ENCODE measurements at places on chromosomes 7 and 10.

DNA sequence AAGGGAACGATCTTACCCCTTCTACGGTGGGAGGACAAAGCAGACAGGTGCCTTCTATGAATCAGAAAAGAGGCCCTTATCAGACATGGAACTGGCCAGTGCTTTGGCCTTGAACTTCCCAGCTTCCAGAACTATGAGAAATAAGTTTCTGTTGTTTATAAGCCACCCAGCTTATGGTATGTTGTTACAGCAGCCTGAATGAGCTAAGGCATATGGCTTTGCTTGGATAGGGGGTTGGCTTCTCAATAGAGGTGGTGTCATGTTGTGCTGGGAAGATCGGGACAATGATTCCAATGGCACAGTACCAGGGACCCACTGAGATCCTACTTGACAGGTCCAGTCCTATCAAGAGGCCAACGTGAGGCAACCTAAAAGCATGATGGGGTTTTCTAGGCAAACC, 183.4 kb upstream of the BMPER start:
- no peak for DNase-seq

- DNase-seq: no peak
Measured at GRCh38 chr10:69472544-69472943, 21.3 kb downstream of the TSPAN15 start.

- no peak for DNase-seq
Measured at GRCh38 chr10:127915324-127915723, 8.4 kb downstream of the PTPRE start.

- no peak for DNase-seq
Measured at GRCh38 chr10:111551001-111551400, 474.2 kb downstream of the ADRA2A start.

GRCh38 chr10:30783939-30784501, 154.5 kb upstream of the LYZL2 start:
- peak; percentile 78 for DNase-seq

- no peak for DNase-seq
Measured at GRCh38 chr7:30642789-30643188, 39.5 kb downstream of the CRHR2 start.

DNA sequence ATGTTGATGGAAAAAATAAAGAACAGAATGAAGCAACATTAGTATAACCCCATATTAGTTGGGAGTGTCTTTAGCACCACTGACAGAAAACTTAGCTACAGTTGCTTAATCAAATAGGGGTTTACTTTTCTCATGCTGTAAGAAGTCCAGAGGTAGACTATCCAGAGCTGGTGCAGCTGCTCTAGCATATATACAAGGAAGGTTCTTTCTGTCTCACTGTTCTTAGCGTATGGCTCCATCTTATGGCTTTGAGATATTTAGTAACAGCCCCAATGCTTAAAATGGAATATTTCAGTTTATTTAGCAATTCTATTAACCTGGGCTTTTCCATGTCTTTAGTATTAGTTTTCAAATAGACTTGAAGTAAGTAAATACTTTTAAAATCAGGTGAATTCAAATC, 15.2 kb upstream of the WNT2 start:
- DNase-seq: no peak

DNA sequence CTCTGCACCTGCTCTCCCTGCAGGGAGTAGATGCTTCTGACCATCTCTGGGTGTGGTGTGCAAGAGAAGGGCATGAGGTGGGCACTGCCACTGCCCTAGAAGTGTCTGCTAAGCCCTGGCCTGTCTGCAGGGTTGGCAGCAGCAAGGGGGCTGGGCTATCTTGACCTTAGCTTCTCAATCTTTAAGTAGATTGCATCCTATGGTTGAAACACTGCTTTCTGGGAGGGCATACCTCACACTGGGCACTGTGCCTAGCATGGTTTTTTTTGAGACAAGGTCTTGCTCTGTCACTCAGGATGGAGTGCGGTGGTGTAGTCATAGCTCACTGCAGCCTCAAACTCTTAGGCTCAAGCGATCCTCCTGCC, 54.9 kb downstream of the CLIP2 start:
- DNase-seq: no peak

DNA sequence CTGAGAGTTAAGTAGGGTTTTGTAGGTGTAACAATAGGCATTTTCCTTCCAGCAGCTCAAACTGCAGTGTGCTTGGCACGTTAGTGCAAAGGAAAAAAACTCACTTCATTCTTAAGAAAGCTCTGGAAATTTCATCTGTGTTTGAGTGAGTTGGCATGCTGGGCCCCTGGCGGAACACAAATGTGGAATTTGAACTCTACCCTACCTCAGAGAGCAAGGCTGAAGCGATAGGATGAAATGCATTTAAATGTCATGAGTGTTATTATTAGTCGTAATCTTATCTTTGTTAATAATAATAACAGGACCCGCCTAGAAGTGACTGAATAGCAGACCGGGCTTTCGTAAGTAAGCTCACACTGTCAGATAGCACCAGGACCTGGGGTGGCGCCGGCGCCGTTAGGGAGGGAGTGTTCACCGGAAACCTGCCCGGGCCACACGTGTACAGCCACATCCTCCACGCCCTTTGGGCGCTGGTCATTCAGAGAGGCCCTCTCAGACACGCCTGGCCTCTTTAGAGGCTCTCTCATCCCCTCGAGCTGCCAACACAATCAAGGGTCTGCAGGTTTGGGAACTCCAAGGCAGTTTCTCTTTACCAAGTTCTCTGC, 63.5 kb downstream of the GRK5 start:
- DNase-seq: peak; percentile 29

GRCh38 chr10:127919418-127920271, 12.7 kb downstream of the PTPRE start:
- no peak for DNase-seq

DNA sequence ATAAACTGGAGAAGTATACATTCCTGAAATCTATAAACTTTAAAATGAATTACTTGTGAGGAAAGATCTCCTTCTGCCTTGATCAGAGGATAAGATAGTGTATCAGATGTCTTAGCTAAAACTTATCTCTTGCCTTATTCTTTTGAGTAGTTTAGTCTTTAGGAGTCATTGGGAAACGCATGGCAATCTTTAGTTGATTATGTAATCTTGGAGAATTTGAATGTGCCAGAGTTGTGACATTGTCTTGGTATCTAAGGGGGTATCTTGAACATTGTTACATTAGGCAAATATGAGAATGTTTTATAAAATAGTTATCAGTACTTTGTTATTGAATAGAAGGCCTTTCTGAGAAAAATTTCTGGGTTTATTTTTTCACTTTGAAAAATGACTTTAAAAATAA, 61.6 kb upstream of the ADRA2A start:
- DNase-seq: no peak

DNA sequence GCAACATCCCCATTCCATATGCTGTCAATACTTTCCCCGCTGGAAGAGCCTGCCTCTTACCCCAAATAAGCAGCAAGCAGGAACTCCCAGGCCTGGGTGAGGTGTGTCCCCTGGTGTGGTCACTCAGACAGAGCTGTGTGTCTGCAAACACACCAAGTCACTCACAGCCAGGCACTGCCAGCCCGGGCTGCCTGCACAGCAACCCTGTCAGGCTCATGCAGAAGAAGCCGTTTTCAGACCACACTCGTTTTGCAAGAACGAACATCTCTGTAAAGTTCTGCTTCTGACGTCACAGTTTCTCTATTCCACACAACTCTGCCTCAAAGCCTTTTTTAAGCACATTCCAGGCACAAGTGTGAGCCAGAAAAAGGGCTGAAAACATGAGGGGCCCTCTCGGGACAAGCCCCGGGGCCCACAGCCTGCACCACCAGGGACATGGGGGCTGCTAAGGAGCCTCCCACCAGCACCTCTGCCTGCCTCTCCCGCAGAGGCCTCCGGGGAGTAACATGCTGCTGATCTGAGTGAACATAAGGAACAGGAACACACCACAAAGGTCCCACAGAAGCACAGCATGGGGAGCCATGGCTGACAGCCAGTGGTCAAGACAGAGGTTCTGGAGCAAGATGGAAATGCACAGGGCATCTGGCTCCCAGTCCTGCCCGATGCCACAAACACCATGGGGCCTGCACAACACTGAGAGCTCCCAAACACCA, 11.4 kb downstream of the PTPRN2 start:
- no peak for DNase-seq

DNA sequence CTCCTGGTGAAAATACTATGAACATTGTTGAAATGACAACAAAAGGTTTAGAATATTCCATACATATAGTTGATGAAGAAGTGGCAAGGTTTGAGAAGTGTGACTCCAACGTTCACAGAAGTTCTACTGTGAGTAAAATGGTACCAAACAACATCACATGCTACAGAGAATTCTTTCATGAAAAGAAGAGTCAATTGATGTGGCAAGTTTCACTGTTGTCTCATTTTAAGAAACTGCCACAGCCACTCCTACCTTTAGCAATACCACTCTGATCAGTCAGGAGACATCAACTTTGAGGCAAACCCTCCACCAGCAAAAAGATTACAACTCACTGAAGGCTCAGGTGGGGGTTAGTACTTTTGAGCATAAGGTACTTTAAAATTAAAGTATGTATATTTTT, 693.3 kb downstream of the GRID1 start:
- no peak for DNase-seq

GRCh38 chr10:81019029-81019890, 481.6 kb downstream of the SH2D4B start:
- DNase-seq: no peak

- DNase-seq: no peak
Measured at GRCh38 chr10:62813453-62813852, 2.7 kb downstream of the EGR2 start.

- DNase-seq: no peak
Measured at GRCh38 chr10:5945561-5946418, 31.6 kb downstream of the IL15RA start.

DNA sequence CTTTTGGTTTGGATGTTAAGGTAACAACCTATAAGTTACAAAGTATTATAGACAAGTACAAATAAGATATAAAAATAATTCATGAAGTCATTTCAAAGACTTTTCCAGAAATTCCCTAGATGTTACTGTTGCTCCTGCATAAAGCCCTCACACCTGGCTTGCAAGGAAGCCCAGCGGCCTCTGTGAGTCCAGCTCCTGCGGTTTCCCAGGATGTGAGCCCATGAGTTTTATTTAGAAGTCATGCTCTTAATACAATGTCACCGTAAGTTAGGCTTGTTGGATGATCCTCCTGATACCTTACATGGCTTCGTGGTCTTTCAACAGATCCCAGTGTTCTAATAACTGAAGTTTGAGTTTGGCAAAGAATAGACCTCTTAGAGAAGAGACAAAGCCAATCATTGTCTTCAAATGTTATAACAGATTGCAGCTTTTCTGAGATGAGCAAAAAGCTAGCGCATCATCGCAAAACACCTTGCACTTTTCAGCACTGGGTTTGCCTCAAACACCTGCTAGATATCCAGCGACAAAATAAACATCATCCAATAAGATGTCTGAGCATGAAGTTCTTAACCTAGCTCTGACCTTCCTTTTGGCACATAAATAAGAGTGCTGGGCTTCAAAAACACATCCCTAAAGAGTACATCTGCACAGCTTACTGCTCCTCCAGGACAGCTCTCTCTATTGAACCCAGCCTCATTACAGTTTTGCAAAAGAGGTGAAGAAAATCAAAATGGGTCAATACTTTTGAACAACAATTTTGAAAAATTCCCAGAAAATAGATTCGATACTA, 3.6 kb downstream of the FAM171A1 start:
- DNase-seq: no peak

- no peak for DNase-seq
Measured at GRCh38 chr7:116543664-116544063, 18.8 kb downstream of the CAV1 start.

DNA sequence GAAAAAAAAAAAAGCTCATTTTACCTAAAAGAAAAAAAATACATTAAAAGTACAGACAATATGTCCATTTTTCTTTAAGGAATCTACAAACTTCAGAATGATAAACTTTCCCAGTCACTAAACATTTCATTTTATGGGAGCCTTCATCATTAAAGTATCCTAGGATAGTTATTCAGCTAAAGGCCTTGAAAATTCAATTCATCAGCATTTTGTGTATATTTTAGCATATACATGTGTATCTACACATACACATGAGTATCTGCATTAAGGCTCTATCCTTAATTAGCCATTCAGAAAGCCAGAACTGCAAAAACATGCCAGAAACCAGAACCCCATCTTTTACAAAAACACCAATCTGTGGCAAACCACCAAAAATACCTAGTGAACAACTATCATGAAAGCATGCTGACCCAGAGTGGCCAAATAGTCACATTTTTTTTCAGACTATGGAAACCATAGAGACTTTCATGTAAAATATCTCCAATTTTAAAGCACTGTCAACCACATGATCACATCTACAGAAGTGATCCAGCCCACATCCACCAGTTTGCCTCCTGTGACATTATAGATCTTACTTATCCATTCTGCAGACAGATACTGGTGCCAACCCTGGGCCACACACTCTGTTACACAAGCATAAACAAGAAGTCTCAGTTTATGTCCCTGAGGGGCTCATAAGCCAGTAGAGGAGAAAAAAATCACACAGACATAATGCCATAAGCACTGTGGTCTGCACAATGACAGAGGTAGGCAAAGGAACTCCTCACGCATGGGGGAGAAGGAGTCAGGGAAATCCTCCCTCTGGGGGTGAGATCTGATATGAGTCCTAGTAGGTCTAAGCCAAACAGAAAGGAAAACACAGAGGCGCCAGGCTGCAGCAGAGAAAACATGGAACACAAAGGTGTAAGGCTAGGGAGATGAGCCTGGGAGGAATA, 79.2 kb downstream of the SRPK2 start:
- DNase-seq: no peak

DNA sequence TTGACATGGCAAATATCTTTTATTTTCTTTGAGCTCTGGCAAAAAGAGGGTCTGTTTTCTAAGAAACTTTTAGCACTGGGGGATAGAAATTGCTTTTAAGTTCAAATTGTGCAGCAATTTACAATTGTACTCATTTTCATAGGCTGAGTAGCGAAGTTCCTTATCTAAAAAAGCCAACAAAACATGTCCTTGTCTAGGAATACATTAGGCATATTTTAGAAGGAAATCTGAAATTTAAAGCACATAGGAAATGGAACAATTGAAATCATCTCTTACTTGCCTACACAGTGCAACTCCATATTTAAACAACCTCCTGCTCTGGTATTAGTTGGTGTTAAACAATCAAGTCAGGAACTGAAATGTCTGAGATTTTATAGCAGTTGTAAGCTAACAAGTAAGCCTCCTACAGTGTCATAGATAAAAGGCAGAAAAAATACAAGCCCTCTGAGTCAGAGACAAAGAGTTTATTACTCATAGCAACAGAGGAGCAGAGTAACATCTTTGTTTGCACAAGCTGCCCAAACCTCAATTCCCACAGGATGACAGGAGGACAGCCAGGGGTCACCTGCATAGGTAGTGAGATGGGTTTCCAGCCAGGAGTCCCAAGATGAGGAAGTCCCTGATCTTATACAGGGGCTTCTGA, 280.2 kb upstream of the HGF start:
- no peak for DNase-seq

GRCh38 chr7:154676422-154677073, 326.4 kb downstream of the PAXIP1 start:
- DNase-seq: no peak

GRCh38 chr10:35432781-35433338, 96.6 kb downstream of the CCNY start:
- DNase-seq: no peak

- no peak for DNase-seq
Measured at GRCh38 chr7:1395211-1396070, 63.8 kb downstream of the MICALL2 start.

Measured in activated CD8-positive, alpha-beta memory T cell treated with anti-CD3 and anti-CD28 coated beads for 1 hour (primary cell).